LHCN-M2 (cell line): ENCODE measurements at places on chromosomes 6 and 20.
A peak's percentile ranks its signal among the peaks of the same experiment; 100 is the strongest.

DNA sequence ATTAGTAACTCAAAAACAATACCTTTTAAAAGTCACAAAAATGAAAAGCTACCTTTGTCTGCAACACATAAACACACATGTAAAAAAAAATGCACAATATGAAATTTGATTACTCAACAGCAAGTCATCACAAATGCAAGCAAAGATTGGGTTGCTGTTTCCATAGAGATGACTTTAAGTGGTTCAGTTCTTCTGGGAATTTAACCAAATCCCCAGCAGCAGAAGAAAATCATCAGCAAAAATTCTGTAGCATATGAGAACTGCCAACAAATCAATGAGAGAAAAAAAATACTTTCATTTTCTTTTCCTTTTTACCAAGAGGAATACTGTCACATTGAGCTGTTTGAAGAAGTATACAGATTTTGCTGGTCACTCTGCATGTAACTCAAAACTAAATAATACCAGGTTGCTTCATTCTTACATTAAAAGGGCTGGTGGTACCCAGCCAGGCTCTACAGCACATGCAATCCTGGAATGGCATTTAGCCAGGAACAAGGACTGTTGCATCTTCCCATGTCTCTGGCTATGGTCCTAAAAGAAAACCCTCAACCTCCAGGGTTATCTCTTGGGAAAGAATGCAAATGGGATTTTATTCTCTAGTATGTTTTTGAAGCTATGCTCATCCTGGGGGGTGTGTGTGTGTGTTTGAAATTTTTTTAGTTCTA lies 158.3 kb downstream of the OPRM1 start:
- peak; percentile 24 for DNase-seq

GRCh38 chr20:45771182-45771759 lies 20.4 kb downstream of the WFDC3 start:
- DNase-seq, result peak; percentile 86

GRCh38 chr6:4480788-4481735 lies 295.1 kb upstream of the CDYL start:
- no peak for DNase-seq

GRCh38 chr20:59749301-59749700 lies 145.0 kb downstream of the PHACTR3 start:
- DNase-seq, result peak; percentile 0

DNA sequence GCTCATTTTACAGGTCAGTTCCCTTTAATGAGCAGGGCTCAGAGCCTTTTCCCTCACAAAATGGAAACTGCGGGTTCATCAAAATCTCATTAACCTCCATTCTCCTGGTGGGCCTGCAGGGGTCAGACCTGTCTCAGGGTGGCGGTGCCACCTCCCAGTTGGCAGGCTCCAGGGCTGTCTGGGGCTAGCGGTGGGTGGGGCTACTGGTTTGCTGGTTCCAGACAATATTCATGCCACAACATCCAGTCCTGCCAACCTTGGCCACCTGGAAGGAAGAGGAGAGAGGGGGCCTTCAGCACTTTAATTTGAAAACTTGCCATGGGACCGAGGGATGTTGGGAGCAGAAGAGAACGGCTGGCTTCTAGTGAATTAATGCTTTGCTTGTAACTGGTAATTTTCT lies 41.9 kb upstream of the CTNNBL1 start:
- peak; percentile 51 for DNase-seq

- peak; percentile 1 for DNase-seq
Observed at GRCh38 chr6:139017227-139017626, 11.3 kb upstream of the ABRACL start.

- no peak for DNase-seq
Observed at GRCh38 chr6:87220997-87221396, 65.6 kb downstream of the ZNF292 start.

DNA sequence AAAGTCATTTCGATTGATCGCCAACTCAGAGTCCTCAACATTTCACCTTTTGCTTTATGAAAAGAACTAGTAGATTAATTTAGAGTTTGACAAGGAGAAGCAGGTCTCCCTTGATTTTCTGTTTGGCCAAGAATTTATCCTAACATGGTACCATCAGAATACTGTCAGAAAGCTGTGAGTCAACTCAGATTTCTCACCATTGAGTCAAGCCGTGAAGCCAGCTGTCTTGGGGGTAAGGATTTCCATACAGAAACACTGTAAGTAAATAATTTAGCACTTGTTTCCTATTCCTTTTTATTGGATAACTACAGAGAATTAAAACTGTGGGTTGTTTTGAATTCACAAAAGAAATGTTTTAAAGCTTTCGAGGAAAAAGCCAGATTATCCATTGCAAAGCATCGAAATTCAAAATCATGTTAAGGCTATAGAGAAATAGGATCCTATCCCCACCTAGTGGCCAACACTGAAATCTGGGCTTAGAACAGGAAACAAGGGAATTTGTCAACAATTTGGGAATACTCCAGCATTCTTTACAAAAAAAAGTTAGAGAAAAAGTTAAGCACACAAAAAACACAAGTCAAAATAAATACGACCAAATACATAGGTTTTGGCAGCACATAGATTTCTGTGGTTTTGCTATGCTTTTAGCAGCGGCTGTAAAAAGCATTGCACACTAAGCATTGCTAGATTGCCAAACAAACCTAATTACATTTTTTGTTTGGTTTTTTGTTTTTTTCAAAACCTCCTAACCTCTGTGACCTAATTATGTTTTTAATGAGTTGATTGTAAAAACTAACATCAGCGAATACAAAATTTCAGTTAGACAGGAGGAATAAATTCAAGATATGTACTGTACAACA lies 44.2 kb downstream of the COL11A2 start:
- DNase-seq, result peak; percentile 77
